ENCODE measurements at places on chromosomes 3 and 15.

DNA sequence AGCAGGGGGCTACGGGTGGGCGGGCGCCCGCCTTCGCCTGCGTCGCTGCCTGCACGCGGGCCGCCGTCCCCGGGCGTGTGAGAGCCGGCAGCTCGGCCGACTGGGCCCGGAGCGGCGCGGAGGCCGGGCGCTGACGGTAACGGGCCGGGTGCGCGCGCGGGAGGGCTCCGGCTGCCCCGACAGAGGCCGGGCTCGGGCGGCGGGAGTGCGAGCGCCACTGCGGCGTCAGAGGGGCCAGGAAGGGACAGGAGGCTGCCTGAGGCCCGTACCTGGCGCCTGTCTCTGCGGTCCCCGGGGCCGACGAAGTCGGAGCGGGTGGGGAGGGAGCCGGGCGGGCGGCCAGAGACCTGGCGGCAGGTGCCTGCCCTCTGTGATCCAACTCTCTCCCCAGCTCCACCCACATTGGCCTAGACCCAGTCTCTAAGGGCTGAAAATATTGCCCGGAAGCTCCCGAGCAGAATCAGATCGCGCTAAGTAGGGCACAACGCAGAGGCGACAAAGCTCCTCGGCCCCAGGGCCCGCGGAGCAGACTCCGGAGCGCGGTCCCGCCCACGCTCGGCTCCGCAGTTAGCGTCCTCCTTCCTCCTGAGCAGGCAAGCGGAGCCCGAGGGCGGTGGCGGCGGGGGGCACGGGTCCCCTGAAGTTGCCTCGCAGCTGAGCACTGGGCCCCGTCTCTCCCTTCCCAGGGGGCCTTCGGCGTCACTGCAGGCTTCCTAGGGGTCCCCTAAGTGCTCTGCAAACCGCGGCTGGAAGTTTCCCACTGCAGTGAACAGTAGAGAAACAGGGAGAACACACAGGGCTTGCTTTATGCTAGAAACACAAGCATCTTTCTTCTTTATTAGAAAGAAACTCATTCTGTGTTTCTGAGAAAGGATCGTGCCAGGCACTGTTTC is at the start of gene MAN2A2:
MAN2A2 (plus strand) TSS at position 463 of the 893 bp plus-strand sequence. CDS start 906 bp downstream, outside the sequence.
- DNase-seq: peak; percentile 91

DNA sequence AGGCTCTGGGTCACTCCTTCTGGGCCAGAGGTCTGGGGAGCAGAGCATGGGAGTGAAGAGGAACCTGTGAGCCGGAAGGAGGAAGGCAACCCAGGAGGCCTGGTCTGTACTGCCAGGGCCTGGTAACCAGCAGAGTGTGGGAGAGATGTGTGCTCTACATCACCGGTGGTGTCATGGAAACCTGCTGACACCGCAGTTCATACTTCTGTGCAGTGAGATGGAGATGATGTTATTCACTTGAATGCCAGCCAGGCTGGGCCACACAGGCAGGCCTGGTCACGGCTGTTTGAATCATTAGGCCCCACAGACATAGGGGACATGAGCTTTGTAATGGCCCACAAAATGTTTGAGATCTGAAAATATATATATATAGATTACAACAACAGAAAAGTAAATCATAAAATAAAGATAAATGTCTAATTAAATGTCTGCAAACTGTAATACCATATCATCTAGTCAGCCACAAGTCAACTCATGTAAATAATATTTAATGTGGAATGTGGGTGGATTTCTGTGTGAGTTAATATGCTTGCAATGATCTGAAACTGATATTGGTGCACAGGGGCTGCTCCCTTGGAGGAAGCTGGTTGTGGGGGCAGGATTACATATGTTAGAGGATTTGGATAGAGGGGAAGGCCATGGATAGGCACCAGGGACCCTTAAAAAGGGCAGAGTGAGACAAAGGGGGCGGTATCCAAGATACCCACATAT is 108.5 kb upstream of the PFN2 start:
- DNase-seq: no peak

DNA sequence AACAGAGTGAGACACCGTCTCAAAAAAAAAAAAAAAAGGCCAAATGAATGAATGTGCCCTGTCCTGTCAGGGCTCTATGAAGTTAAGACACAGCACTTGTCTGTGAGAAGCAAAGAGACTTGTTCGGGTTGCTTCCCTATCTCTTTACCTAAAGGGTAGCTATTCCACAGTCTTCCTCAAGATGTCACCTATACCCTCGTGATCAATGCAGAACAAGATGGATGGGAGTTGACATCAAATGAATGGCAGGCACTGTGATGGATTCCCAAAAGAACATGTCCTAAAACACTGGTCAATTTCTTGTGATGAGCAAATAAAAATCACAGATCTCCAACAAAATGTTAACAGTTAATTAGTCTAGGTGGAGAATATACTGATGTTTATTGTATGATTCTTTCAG is 9.5 kb downstream of the TADA3 start:
- DNase-seq: no peak

GRCh38 chr3:185325946-185326791 is 36.8 kb upstream of the MAP3K13 start:
- DNase-seq: no peak

GRCh38 chr15:99440551-99441443 is 125.0 kb upstream of the MEF2A start:
- DNase-seq: no peak

DNA sequence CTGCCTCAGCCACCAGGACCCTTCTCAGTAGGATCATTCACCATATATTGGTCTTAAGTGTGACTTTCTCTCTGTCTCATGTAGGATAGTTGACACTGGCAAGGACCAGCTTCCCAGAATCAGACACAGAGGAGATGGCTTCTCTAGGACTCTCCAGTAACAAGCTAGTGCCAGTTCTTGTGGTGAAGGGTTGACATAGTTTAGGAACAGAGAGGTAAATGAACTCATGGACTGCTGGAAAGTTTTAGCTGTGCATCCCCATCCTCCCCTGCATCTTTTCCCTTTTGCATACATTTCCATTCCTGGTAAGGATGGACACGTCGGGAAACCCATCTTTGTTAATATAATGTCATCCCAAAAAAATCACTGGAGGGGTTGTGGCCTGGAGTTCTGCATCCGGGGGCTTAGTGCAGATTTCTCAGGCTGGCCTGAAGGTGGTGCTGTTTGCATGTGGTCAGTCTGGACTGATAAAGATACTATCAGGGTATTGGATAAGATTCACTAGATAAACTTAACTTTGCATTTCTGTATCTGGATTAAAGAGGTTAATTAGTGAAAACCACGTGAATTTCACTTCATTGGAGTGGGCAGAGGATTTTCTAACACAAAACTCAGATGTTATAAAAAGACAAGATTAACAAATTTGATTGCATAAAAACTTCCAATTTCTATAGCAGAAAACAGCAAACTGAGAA is 110.8 kb downstream of the TBC1D2B start:
- DNase-seq: no peak

DNA sequence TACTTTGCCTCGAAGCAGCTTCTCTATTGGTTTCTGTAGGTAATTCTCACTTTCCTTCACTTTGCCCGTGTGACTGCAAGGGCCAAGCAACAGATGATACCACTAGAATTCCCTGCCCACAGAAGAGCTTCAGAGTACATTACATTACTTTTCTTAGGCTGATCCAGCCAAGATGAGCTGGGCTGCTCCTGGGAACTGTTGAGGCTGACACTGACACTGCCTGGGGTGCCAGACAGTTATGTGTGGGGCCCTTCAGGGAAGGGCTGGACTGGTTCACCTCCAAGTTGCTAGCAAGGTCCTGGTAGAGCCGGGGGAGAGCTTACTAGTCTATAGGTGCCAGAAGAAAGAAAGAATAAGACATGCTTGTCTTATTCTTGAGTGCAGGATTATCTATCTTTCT is 19.0 kb downstream of the GORASP1 start:
- DNase-seq: no peak

DNA sequence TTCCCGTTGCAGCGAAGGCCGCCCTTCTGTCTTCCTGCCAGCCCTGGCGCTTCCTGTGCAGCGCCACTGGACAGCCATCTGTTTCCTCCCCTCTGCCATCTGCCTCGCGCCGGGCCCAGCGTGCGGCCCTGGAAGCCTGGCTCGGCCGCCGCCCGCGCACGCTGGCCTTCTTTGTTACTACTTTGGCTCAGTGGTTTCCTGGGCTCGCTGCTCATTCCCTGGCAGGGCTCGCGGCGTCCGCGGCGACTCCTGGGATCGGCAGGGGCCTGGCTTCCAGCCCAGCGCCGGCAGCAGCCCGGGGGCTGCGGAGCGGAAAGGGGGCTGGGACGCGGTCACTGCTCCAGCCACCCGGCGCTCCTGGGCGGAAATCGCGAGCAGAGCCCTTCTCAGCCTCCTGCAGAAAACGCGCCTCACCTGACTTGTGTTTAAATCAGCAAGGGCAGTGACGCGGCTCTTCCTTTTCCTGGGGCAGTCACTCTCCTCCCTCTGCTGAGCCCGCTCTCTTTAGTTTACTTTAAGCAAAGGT is 10.0 kb downstream of the CMTM7 start:
- no peak for DNase-seq

DNA sequence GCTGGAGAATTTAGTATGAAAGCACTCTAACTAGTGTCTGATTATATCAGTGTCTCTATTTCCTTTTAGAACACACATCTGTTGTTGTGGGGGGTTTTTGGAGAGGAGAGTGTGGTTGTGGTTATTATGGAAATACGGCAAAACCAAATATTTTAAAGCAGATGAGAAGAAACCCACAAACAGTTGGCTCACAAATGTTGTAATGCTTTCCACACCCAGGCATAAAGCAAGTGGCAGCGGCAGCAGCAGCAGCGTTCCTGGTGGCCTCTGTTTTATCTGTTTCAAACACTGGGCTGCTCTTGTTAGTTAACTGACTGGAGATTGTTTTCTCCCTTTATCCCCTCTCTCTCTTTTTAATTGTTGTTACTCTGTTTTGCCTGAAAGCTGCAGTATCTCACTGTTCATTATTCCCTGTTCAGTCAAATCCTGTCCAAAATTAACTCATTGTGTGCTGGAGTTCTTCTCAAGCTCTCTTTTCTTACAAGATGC is 1045.5 kb upstream of the NR2F2 start:
- DNase-seq: no peak
